ENCODE measurements at places on chromosomes 7 and 10.

- DNase-seq: no peak
Observed at GRCh38 chr10:48684463-48684791, 246 bp upstream of the WDFY4 start.

GRCh38 chr7:129530795-129531391 lies 28.6 kb downstream of the SMKR1 start:
- DNase-seq: no peak

- DNase-seq: no peak
Observed at GRCh38 chr10:17144032-17144431, 14.4 kb upstream of the CUBN start.

DNA sequence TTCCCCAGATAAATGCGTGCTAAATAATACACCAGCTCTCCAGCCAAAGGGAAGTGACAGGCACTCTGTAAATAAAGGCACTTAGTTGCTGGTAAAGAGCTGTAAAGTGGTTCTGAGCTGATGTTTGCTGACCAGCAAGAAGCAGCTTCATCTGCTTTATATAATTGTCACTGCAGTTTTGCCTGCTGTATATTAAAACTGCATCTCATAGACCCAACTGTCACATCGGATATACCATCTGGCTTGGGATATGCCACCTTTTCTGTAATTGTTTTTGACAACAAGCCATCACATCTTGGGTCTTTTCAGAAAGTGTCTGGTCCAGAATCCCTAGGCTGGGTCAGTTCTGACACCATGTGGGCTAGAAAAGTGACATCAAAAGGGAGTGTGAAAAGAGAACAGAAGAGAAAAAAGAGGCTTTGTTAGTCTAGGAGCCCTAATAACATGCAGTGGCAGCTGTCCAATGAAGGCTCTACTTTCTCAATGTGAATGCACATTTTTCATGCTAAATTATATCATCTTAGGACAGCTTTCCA lies 697.6 kb downstream of the KCNMA1 start:
- DNase-seq: no peak

DNA sequence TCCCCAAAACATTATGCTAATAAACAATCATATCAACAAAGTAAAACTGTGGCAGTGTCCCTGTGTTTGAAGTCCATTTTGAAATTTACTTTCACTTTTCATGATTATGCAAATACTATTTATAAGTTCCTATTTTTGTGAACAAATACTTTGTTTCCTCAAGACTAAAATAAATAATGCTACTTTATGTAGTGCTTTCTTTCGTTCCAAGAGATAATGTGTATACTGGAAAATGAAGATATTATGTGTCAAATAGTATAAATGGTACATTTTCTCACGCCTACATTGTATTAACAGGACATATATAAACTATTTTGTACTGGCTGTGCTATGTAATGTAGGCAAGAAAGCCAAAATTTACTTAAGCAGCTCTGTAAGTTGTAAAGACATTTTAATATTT lies 136.3 kb downstream of the MALRD1 start:
- no peak for DNase-seq

DNA sequence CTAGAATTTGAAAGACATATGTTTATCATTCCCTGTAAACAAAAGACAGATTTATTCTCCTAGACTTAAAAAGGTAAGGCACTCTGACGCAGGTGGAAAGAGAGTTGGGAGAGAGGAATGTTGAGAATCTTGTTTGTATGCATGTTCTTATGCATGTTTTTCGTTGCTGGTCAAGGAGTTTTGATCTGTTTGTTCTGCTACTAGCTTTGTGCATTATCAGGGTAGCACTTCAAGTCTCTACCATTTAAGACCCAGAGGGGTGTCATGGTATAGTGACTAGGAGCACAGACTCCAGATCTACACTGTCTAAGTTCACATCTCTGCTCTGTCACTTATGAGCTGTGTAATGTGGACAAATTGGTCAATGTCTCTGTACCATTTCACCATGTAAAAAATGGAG lies 200.2 kb upstream of the FZD1 start:
- no peak for DNase-seq

GRCh38 chr7:2723138-2723850 lies 35.3 kb downstream of the AMZ1 start:
- DNase-seq: no peak
